Common myeloid progenitor, CD34-positive (primary cell): ENCODE measurements at places on chromosomes 11 and 22.

GRCh38 chr22:31947296-31947695, 3.0 kb downstream of the YWHAH start:
- peak; percentile 57 for DNase-seq

DNA sequence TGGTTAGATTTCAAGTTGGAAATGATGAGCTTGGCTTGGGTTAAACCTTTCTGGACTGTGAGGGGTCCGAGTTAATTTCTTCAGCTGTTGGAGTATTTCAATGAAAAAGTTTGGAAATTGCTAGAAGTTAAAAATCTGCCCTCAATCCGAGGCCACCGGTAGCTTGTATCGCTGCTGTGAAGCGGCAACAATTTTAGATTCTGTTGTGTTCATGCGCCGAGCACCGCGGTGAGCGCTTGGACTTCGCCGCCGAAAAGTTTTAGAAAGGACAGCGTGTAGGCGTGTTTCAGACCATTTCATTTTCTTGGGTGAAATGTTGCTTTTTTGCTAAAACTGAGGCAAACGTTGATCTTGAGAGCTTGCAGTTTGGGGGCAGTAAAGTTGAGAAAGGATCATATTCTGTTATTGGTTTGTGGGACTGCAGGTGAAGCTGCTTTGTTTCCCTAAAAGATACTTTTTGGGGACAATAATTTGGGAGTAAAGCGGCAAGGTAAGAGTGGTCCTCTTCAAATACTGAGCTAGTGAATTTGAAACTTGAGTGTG, 928 bp downstream of the FBXO7 start:
- DNase-seq: no peak

GRCh38 chr22:47563406-47564157, 801.1 kb downstream of the TBC1D22A start:
- no peak for DNase-seq

DNA sequence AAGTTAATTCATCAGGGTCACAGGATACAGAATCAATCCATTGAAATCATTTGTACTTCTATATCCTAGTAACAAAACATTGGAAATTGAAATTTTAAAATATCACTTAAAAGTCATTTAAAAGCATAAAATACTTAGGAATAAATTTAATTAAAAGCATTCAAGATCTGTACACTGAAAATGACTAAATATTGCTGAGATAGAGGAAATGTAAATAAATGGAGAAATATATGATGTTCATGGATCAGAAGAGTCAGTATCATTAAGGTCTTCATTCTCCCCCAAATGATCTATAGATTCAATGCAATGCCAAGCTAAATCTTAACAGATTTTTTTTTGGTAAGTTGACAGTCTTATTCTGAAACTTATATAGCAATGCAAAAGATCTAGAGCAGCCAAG, 49.8 kb downstream of the RRP8 start:
- no peak for DNase-seq

- no peak for DNase-seq
Observed at GRCh38 chr22:24550028-24550901, 4.7 kb downstream of the GUCD1 start.

DNA sequence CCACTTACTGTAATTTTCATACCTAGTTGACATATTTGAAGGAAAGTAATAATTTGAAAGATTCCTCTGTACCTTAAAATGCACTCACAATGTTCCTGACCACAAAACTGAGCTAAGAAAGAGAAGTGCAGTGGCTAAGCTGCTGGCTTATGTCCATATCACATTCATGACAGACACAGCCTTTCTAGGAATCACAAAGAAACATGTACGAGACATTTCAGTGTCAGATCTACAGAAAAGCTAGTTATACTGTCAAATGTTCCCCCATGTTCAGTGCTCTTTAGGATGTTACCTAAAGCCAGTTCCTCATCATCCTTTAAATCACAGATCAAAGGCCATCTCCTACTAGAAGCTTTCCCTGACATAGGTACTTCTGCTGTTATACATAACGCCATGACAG, 142.2 kb upstream of the C11orf58 start:
- no peak for DNase-seq

DNA sequence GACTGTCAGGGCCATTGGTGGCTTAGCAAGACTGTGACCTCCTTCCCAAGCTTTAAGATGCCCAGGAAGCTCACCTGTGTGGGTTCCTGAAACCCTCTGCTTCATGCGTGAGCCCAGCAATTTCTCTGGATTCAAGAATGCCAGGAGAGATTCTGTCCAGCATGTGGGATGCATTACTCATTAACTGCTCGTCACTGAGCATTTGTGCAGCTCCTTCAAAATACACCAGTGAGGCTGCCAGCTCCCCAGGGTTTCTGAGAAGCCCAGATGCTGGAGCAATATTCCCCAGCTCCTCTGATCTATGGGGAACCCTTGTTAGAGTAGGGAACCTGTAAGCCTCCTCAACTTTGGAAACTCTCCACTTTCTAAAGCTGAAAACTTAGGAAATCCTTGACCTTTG, 126.5 kb downstream of the CHST1 start:
- no peak for DNase-seq

GRCh38 chr11:126163074-126163700, 48.3 kb downstream of the RPUSD4 start:
- no peak for DNase-seq

DNA sequence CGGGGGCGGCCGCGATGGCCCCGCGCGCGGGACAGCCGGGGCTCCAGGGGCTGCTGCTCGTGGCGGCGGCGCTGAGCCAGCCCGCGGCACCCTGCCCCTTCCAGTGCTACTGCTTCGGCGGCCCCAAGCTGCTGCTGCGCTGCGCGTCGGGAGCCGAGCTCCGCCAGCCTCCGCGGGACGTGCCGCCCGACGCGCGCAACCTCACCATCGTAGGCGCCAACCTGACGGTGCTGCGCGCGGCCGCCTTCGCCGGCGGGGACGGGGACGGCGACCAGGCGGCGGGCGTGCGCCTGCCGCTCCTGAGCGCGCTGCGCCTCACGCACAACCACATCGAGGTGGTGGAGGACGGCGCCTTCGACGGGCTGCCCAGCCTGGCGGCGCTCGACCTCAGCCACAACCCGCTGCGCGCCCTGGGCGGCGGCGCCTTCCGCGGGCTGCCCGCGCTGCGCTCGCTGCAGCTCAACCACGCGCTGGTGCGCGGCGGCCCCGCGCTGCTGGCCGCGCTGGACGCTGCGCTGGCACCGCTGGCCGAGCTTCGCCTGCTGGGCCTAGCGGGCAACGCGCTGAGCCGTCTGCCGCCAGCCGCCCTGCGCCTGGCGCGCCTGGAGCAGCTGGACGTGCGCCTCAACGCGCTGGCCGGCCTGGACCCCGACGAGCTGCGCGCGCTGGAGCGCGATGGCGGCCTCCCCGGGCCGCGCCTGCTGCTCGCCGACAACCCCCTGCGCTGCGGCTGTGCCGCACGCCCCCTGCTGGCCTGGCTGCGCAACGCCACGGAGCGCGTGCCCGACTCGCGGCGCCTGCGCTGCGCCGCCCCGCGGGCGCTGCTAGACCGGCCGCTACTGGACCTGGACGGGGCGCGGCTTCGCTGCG, 697 bp downstream of the TPBGL start:
- peak; percentile 86 for DNase-seq

GRCh38 chr11:70712471-70712870, 314.1 kb downstream of the CTTN start:
- no peak for DNase-seq

- peak; percentile 73 for DNase-seq
Observed at GRCh38 chr11:69925366-69926196, 106.4 kb upstream of the FGF3 start.

- DNase-seq: no peak
Observed at GRCh38 chr11:133034929-133035328, 497.4 kb downstream of the OPCML start.

- peak; percentile 79 for DNase-seq
Observed at GRCh38 chr11:128506999-128507611, 80.3 kb downstream of the ETS1 start.

- no peak for DNase-seq
Observed at GRCh38 chr22:48944433-48944750, 883.3 kb downstream of the BRD1 start.

DNA sequence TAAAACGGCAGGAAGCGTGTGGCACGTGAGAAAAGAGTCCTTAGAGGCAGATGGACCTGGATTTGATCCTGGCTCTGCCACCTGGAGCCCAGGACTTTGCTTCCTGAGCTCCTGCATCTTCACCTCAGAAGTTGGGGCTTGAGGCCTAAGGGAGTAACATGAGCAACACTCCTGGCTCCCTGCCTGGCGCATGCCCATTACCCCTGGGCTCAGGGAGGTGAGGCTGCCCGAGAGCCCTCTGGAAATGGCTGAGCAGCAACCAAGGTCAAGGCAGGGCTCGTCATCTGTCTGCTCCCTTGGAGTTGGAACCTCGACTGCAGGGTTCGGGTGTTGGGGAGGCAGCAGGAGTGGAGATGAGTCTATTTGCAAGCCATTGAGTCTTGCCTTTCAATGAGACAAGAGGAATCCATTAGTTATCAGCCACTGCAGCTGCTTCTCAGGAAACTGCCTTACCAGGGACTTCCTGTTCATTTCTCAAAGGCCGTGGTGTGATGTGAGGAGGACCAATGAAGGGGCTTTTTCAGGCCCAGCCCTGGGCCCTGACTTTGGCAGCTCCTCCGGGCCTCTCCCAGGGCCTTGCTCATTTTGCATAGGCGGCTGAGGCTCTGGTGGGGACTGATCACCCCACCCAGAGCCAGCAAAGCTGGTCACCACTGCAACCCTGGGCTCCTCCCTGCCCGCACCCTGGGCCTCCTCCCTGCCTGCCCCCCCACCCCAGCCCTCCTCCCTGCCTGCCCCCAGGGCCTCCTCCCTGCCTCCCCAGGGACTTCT, 6.4 kb downstream of the FADS2 start:
- peak; percentile 99 for DNase-seq

DNA sequence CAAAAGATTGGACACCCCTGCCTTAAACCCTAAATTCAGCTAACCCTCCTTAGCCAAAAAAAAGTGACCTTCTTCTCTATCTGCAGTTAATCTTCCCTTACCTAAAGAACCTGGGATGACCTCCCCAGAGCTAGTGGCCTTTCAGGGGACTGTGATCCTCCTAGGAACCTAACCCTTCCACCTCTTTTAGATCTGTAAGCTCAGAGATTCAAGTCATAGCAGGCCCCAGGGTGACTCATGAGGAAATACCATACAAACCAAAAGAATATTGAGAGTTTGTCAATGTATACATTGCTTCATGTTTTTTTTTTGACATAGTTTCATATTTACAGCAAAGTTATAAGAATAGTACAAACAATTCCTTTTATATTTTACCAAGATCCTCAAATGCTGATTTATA, 38.3 kb upstream of the CXCR5 start:
- no peak for DNase-seq

DNA sequence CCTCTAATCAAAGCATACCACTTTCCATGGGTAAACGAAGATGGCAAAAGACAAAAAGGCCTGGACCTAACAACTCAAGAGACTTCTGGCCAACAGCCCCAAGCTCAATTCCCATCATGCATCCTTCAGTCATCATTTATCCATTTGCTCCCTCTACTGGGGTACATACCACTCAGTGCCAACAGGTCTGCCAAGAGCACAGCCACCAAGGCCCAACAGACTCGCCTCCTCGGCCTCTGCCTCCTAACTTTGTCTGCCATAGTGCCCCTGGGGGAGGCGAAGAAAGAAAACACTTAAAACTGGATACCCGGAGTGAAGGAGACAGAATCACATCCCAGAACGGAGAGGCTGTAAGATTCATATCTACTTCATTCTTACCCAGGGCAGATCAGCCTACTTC, 1.1 kb downstream of the HYOU1 start:
- peak; percentile 71 for DNase-seq

GRCh38 chr11:122923302-122923701, 40.7 kb downstream of the JHY start:
- DNase-seq: no peak

GRCh38 chr11:128501632-128502549, 85.5 kb downstream of the ETS1 start:
- DNase-seq: no peak

DNA sequence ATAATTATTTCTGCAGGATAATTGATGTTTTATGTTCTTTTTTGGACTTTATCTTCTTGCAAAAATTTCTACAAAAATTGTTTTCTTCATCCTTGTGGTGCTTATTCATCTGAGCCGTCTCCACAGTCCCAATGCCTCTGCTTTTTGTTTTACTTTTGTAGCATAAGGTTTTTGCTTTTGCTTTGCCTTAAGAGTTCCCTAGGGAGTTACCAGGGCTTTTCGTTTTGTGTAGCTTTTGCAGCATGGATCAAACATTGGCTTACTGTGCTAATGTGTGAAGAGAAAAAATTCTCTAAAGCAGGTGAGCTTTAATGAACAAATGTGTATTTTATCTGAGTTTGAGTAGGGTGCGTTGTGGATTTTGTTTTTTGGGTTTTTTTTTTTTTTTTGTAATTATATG, 11.8 kb downstream of the XBP1 start:
- no peak for DNase-seq

DNA sequence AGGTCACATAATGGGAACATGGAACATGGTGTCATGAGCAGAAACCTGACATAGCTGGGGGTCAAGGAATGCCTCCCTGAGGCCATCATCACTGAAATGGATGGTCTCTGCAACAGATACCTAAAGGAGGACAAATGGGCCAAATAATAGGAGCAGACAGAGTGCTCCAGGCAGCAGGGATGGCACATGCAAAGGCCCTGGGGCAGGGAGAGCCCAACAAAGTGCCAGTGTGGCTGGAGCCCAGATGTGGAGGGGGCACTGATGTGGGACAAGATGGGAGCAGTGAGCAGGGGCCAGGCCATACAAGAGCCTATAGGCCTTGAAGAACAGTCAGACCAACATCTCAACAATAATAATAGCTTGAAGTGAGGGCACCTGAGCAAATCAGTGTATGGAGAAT, 497.8 kb downstream of the MN1 start:
- DNase-seq: no peak

GRCh38 chr22:35457729-35458546, 58.0 kb downstream of the MCM5 start:
- no peak for DNase-seq

- peak; percentile 40 for DNase-seq
Observed at GRCh38 chr11:100612766-100613165, 74.3 kb upstream of the ARHGAP42 start.
